MCF 10A (cell line): ENCODE measurements at places on chromosomes 13 and 19.
A peak's percentile ranks its signal among the peaks of the same experiment; 100 is the strongest.

- H3K4me3 ChIP-seq: no peak overlapping the region
- H3K4me1 ChIP-seq: peaks cover 29% of the 10 kb centered on the region
- DNase-seq: no peak
- no peaks in the 10 kb centered on the region for H3K27me3 ChIP-seq
- no peak overlapping the region for H3K27ac ChIP-seq
Observed at GRCh38 chr13:40155201-40155600, 499.7 kb downstream of the COG6 start.

GRCh38 chr13:87798536-87798935 lies 127.4 kb downstream of the SLITRK5 start:
- H3K27ac ChIP-seq: no peak overlapping the region
- H3K36me3 ChIP-seq: no peaks in the 10 kb centered on the region
- peaks cover 4% of the 10 kb centered on the region for H3K4me1 ChIP-seq
- no peaks in the 10 kb centered on the region for H3K27me3 ChIP-seq
- no peak for DNase-seq

GRCh38 chr13:45827318-45827717 lies 24.2 kb downstream of the SIAH3 start:
- no peaks in the 10 kb centered on the region for H3K4me1 ChIP-seq
- H3K27me3 ChIP-seq: no peaks in the 10 kb centered on the region
- no peak overlapping the region for H3K4me3 ChIP-seq
- peak; percentile 6 for DNase-seq
- no peak overlapping the region for H3K27ac ChIP-seq
- no peaks in the 10 kb centered on the region for H3K36me3 ChIP-seq

GRCh38 chr19:10655457-10656312 lies 1.5 kb downstream of the ILF3 start:
- peak; percentile 29 for DNase-seq
- H3K27ac ChIP-seq: peak overlapping the region; percentile 98
- peaks cover 48% of the 10 kb centered on the region for H3K36me3 ChIP-seq

DNA sequence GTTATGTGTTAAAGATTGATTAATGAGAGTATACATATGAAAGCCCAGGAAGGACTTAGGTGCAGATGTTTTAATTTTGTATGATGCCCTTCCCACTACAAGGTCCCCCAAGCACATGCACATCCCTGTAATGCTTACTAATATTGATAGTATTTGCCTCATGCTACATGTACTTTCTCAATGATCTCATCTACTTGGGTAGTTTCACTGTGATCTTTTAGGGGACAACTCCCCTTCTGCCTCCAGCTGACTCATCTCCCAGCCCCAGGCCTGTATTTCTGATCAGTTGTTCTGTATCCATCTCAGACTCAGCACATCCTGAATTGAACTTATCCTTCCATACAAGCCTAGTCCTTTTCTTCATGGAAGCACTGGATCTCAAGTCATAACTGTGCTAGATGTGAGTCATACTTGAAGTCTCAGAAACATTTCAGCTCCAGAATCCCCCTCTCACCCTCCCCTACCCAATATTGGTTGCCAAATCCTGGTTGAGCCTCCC lies 49.4 kb upstream of the INTS6 start:
- no peak for DNase-seq
- no peak overlapping the region for H3K4me3 ChIP-seq
- H3K4me1 ChIP-seq: peaks cover 18% of the 10 kb centered on the region
- H3K27me3 ChIP-seq: no peaks in the 10 kb centered on the region
- no peaks in the 10 kb centered on the region for H3K36me3 ChIP-seq

DNA sequence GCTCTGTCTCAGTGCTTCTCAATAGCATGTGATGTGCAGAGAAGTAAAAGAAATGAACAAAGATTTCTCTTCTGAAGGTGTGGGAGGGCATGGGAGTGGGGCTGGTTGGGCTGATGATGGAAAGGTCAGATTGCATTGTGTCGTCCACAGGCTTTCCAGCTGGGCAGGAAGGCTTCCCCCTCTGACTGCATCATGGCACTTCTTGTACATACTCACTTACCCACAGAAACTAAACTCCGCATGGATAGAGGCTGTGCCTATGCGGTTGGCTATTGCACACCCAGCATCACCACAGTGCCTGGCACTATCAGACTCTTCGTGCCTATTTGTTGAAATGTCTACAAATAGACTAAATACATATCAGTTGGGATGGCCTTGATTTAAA lies 24.4 kb upstream of the TNFSF11 start:
- no peak overlapping the region for H3K27ac ChIP-seq
- peaks cover 11% of the 10 kb centered on the region for H3K4me1 ChIP-seq
- H3K4me3 ChIP-seq: no peak overlapping the region
- DNase-seq: no peak

GRCh38 chr19:15902254-15902653 lies 4.4 kb upstream of the CYP4F2 start:
- H3K36me3 ChIP-seq: no peaks in the 10 kb centered on the region
- H3K4me3 ChIP-seq: no peak overlapping the region
- no peak overlapping the region for H3K27ac ChIP-seq

DNA sequence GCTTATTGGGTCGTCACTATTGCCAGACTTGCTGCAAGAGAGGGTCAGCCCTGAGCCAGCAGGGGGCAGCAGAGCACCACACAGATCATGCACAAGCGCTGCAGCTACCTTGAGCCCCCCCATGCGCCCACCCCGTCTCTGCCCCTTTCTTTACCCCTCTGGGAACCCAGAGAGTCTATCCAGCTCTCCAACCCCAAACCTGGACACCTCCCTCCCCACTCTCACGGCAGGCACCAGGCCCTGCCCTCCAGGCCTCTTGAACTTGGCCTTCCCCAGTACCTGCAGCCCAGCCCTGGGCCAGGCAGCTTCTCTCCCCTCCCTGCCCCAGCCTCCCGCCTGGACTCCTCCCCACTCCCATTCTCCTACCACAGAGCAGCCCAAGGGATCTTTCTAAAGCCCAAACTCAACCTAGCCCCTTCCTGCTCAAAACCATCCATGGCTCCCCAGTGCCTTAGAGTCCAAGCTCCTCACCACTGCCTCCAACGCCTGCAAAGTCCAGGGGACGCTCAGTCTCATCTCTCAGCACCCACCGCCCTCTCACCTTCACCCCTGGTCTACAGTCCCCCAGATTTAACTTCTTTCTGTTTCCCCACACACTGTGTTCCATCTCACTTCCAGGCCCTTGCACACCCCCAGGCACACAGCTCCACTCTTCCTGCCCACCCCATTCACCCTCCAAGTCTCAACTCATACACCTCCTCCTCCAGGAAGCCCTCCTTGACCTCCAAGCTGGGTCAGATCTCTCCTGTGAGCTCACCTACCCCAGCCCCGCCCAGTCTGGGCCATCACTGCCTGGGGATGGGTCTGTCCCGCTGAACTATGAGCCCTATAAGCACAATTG lies 9.4 kb upstream of the CEACAM16 start:
- DNase-seq: peak; percentile 61
- no peak overlapping the region for H3K4me3 ChIP-seq
- peaks cover 25% of the 10 kb centered on the region for H3K4me1 ChIP-seq
- H3K27me3 ChIP-seq: no peaks in the 10 kb centered on the region
- H3K27ac ChIP-seq: no peak overlapping the region
- H3K36me3 ChIP-seq: peaks cover 5% of the 10 kb centered on the region

GRCh38 chr19:6801485-6802086 lies 29.1 kb downstream of the VAV1 start:
- H3K27ac ChIP-seq: peak overlapping the region; percentile 58
- no peaks in the 10 kb centered on the region for H3K36me3 ChIP-seq
- no peaks in the 10 kb centered on the region for H3K27me3 ChIP-seq
